Astrocyte of the hippocampus (primary cell): ENCODE measurements at places on chromosomes 3 and 15.

GRCh38 chr15:101625980-101626379, 26.2 kb downstream of the TM2D3 start:
- no peak for DNase-seq

GRCh38 chr3:112319516-112320276, 13.3 kb upstream of the CD200 start:
- no peak for DNase-seq

GRCh38 chr15:39079296-39079847, 501.5 kb upstream of the THBS1 start:
- peak; percentile 71 for DNase-seq

- DNase-seq: no peak
Observed at GRCh38 chr15:68792901-68793766, 27.6 kb downstream of the ANP32A start.
